ENCODE measurements at places on chromosomes 13 and 19.

GRCh38 chr13:44032802-44033201 lies 153.1 kb downstream of the LACC1 start:
- DNase-seq: no peak

GRCh38 chr13:49303533-49304252 lies 56.0 kb downstream of the CDADC1 start:
- DNase-seq: no peak

GRCh38 chr19:45211751-45212381 lies 33.3 kb downstream of the BLOC1S3 start:
- DNase-seq: no peak

- no peak for DNase-seq
Observed at GRCh38 chr19:1373534-1374249, 10.0 kb upstream of the NDUFS7 start.

- DNase-seq: no peak
Observed at GRCh38 chr13:79869326-79869725, 388.4 kb downstream of the NDFIP2 start.

DNA sequence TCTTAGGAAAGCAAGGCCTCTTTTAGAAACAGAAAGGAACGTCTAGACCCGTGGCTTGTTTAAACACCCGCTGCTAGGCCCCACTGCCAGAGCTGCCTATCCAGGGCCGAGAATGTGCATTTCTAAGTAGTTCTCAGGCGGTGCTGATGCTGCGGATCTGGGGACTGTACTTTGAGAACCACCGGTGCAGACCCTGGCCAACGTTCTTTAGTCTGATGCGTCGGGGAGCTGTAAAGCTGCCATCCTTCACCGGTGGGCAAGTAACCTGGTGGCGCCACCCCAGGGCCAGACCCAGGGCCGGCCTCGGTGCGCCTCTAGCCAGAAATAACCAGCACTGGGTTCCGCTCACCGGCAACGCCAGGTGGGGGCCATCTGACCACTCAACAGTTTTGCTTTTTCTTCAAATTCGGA lies 47.1 kb downstream of the TGDS start:
- peak; percentile 82 for DNase-seq

- DNase-seq: peak; percentile 85
Observed at GRCh38 chr13:106528718-106529414, 6.6 kb downstream of the EFNB2 start.

DNA sequence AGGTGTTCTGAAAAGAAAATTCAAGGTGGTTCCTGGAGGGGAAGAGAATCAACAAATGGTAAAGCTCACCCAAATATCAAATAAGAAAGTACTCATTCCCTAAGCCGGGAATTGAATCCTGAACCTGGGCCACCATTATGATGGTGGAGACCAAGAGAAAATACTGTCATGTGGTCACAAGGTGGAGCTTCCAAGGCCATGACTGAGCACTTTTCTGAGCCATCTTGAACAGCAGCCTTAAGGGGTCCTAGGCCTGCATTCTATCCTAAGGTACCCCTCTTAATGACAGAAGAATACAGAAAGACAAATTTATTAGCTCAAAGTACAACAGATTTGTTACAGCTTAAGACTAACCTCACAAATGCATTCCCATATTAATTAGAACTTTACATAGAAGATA lies 9.6 kb downstream of the ZNF431 start:
- DNase-seq: no peak

DNA sequence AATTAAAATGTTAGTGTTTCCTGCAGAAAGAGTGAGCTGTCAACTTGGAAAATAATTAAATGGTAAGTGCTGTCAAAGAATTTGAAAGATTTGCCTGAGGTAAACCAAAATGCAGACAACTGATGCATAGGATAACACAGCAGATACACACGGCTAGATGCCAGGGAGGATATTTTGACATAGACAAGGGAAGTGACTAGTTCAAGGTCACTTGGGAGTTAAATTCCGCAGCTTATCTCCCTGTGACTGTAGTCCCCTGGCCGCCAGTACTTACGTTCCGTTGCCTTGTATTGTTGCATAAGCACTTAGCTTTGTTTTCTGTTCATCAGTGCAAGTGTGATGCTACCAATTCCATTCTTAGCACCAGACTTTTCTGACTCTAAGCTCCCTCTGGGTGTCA lies 247.3 kb upstream of the MAB21L1 start:
- no peak for DNase-seq

DNA sequence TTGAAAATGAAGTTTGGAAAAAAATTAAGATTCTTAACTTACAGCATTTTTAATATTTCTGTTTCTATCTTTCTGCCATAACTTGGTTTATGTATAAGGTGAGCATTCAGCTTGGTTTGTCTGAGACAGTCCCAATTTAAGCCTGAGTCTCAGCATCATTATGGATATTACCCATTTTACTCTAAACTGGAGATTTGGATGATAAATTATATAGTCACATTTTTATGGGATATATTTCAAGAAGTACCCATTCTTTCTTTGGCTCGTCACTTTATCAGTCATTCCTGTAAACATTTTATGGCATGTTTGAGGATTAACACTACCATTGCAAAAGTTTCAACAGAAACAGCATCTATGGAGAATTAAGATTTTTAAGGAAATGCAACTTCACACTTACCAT lies 1129.0 kb upstream of the PCDH9 start:
- DNase-seq: no peak

- DNase-seq: no peak
Observed at GRCh38 chr19:7864690-7865074, 9.5 kb downstream of the PRR36 start.

DNA sequence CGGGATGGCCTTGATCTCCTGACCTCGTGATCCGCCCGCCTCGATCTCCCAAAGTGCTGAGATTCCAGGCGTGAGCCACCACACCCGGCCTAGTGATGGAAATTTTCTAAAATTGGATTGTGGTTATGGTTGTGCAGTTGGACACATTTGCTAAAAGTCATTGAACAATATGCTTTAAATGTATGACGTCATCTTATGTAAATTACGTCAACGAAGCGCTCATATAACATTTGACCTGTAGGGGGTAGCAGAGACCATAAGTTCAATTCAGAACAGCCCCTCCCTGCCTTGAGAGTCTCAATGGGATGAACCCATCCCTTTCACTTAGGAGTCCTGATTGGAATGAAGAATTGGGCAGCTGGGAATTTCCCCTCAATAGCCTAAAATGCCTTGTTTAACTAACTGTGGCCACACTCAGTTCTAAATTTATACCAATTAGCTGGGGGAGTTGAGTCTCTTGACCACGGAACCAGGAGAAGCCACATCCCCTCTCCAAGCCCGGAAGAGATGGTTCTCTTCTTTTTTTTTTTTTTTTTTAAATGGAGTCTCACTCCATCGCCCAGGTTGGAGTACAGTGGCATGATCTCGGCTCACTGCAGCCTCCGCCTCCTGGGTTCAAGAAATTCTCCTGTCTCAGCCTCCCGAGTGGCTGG lies 15.2 kb upstream of the TLE6 start:
- DNase-seq: peak; percentile 95

DNA sequence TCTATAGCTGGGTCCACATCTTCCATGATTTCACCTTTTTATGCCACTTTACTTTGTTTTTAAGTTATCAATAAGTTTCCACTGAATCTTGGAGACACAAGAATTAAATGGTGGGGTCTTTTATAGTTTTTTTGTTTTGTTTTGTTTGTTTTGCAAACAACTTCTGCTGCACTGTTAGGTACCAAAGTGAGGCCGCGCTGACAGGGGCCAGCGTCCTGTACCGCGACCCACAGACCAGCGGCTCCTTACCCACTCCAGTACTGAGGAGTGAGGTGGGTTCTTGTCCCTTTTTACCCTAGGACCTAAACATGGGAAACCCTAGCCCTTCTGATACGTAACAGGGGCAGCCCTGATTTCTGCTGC lies 75.8 kb upstream of the MCF2L start:
- no peak for DNase-seq

DNA sequence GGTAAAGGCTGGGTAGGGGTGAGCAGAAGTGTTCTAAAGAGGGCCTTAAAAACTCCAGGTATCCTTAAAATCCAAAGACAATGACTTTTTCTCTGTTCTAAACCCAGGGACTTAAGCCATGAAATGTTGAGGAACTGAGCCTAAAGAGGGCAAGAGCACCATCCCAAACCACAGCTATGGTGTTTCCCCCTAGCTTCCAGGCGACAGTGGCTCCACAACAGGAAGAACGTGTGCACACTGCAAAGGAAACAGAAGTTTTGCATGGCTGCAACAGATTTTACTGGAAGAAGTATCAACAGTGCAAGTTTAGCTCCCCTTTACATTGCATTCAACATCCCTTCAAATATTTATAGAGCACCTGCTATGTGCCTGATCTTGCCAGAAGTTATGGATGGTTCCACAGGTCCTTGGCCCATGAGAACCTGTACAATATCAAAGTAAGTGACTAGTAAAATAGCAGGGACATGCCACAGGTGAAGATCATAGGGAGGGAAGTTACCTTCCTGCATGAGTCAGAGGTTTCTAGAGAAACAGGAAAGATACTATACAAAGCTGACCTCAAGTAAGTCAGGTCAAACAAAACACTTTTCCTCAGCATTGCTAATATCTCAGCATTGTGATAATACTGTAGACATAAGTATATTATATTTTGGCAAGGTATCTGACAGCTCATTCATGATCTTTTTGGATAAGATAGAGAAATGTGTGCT lies 8.4 kb upstream of the KCTD12 start:
- DNase-seq: no peak

GRCh38 chr13:42116225-42116624 lies 67.8 kb downstream of the DGKH start:
- no peak for DNase-seq

- no peak for DNase-seq
Observed at GRCh38 chr19:49666120-49666444, 349 bp downstream of the BCL2L12 start.

DNA sequence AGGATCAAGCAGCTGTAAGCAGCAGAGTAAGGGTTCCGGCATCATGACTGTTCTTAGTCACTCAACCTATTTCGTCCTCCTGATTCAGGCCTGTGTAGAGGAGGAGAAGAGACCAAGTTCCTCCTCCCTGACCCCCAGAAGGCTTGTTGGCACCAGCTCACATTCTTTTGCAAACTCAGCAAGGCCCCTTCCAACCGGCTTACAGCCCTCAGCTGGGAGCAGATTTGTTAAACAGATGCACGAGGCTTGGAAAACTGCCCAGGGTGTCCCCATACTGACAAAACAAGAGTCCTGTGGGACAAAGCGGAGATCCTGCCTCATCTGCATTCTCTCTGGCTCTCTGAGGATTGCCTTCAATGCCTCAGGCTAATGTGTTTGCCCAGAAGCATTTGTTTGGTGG lies 113.2 kb upstream of the SOX21 start:
- peak; percentile 92 for DNase-seq

DNA sequence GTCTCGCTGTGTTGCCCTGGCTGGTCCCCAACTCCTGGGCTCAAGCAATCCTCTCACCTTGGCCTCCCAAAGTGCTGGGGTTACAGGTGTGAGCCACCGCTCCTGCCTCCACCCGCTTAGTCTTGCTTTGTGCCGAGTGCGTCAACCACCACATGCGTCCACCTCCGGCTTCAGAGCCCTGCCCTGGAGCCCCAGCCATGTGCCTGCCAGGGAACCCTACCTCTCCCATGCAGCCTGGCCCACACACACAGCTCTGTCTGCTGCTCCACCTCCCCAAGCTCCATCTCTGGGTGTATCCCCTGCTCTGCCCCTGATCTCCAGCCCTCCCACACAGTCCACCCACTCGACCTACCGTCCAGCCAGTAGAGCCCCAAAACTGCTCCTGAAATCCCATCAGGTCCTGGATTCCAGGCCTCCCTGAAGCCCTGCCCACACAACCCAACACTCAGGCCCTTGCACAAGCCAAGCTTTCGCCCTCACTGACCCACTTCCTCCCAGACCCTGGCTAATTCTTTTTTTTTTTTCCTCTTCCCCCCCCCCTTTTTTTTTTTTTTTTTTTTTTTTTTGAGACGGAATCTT lies 9.6 kb downstream of the CYP2F1 start:
- DNase-seq: no peak

- DNase-seq: no peak
Observed at GRCh38 chr19:39906820-39907611, 27.4 kb downstream of the FCGBP start.

DNA sequence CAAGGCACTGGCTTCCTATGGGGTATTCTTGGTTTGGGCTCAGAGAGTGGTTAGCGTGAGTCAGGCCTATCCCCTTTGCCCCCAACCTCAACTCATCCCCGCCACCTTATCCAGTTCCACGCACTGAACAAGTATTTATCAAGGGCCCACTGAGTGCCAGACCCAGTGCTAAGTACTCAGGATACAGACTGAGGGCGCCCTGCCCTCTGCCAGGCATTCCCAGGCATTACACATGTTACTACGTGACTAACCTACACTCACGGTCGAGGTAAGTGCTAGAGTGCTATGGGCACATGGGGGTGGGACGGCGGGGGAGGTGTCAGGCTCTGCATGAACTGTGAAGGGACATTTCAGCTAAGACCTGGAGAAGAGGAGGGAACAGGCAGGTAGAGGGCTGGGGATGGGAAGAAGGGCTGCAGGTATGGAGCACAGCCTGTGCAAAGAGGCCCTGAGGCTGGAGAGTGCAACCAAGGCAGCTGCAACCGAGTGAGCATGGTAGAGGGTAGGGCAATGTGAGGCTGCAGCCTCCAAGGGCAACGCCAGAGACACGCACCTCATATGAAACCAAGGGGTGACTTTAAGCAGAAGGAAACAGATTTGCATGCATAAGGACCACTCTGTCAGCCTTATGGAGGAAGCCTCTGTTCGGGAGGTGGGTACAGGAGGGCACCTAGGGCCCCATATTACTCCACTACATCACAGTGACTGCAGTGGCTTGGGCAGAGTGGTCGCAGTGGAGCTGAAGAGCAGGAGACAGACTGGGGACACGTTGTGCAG lies 22.5 kb downstream of the DHRS12 start:
- peak; percentile 64 for DNase-seq

DNA sequence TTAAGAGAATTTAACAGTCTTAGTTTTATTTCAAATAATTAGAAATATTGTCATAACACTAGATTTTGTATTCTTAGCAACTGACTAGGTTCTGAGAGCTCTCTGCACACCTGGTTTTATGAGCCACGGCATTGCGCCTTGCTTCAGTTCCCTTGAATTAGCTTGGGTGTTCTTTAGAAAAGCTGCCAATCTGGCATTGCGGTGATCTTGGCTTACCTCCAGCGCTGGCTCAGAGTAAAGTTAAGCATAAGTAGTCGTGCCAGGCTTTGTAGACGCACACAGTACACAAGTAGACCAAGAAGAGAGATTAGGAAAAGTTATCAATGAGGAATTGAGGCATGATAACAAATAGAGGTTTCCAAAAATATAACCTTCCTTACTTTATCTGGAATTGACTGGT lies 45.7 kb downstream of the TPP2 start:
- DNase-seq: no peak

DNA sequence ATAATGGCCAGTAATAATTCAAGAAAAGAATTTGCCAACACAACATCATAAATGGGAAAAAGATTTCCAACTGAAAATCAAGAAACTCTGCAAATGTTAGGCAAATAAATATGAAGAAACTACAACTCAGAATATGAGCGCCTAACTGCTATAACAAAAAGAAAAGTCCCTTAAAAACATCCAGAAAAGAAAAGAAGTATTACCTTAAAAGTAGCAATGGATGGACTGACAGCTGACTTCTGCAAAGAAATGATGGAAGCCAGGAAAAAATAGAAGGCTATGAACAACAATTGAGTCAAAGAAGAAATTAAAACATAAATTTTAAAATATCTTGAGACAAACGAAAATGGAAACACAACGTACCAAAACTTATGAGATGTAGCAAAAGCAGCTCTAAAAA lies 482.3 kb upstream of the ZNF507 start:
- no peak for DNase-seq

GRCh38 chr19:3083964-3084363 lies 10.2 kb upstream of the GNA11 start:
- DNase-seq: no peak
